ENCODE measurements at places on chromosomes 16 and 17. TPM values are rescaled to one million over a fixed set of nuclear protein-coding genes. Genes with fewer than 3 reads are reported as not detected.

- no peak for DNase-seq
Measured at GRCh38 chr16:76976101-76976500, 214.9 kb upstream of the MON1B start.

- DNase-seq, result no peak
Measured at GRCh38 chr17:74041869-74042640, 161.4 kb upstream of the RPL38 start.

GRCh38 chr17:65984299-65984698 is 207.6 kb downstream of the CEP112 start:
- no peak for DNase-seq

DNA sequence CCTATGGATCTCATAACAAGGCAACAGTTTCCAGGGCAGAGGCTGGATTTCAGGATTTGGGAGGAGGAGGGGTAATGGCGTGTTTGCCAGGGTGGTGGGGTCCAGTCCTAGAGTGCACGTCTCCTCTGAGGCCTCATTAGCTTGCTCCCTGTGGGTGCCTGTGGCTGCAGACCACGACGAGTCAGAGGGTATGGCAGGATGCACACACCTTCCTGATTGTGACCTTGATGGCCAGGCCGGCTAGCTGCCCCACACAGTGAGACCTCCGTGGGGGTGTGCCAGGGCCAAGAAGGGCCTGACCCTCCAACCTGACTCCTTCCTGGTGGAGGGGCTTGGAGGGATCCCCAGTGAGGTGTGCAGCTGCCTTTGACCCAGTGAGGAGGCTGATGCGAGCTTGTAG is 4.0 kb upstream of the SMTNL2 start:
- DNase-seq, result no peak

DNA sequence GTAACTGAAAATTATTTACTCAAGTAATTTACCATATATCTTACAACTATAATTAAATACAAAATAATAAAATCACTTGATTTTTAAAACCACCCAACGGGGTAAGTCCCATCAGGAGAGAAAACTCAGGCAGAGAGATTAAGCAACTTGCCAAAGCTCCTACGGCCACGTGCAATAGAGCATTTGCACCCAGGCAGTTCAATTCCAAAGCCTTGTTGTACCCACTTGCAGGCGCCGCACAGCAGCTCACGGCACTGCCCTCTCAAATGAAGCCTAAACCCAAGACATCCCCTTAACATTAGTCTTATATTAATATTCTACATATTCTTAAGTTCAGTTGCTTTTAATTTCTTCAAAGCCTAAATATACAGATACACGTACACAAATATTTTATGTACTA is 75.7 kb downstream of the SPAG9 start:
- no peak for DNase-seq

GRCh38 chr17:18025945-18026776 is 12.8 kb downstream of the ATPAF2 start:
- no peak for DNase-seq

DNA sequence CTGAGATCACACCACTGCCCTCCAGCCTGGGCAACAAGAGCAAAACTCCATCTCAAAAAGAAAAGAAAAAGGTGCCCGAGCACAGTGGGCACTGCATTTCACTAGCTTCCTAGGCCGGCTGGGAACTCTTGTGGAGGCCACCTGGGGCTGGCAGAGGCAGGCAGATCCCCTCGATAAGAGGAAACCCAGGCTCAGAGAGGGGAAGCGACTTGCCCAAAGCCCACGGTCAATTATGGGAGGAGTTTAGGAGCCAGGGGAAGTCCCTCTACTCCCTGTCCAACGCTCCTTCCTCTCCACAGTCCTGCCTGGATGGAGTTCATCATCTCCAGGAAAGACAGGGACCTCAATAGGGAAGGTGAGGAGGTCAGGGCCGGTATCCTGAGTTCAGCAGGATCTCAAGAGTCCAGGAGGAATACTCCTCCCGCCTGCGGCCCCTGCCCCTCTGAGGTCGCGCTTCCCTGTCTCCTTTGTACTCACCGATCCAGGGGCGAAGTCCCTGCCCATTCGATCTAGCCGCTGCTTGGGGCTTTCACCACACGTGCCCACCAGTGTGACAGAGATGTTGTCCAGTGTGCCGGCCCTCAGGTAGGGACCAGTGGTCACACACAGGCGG is 841 bp downstream of the ALOXE3 start:
- DNase-seq, result no peak

- DNase-seq, result no peak
Measured at GRCh38 chr16:59880611-59881010, 1146.5 kb upstream of the GOT2 start.

DNA sequence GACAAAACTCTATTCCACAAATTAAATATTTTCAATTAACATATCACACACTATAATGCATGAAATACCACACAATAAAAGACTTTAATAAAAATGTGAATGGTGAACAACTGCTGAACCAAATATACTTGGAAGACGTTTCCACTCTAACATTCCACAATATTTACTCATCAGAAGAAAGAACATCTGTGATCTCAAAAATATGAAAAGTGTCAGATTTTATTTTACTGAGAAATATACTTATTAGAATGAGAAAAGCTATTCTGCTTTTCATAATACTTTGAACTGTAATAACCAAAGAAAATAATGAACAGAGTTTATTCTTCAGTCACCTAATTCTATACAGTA is 181.8 kb upstream of the AXIN2 start:
- no peak for DNase-seq

DNA sequence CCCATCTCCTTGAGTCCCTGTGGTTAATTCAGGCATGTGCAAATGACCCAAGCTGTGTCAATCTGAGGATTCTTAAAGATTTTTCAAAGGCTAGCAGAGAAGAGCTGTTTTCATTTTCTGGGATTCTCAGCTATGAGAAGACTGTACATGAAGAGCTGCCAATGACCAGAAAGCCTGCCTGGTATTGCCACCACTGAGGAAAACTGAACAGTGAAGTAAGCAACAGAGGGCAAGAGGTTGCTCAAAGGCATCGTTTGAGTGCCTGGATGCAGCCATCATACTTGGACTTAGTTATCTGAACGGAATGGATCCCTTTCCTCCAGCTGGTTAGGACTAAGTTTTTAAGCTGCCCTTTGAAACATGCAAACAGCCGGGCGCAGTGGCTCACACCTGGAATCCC is 38.4 kb downstream of the FAM20A start:
- DNase-seq, result no peak

DNA sequence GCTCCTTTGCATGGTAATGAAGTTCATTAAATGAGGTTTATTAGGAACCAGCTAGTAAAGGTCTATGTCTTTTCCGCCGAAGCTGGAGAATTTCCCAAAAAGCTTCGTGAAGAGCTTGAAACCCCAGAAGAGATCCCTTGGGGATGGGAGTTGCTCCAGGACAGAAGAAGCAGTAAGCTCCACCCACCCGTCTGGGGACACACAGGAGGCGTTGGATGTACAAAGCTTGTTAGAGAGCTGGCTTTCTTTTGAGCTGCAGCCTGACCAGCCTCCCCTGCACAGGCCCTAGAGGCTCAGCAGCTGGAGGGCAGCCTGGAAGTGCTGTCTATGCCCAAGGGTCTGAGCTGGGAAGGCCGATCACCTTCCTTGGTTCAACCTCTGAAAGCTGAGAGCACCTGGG is 147.4 kb upstream of the SDK2 start:
- DNase-seq, result no peak

Gene KRT40
- not detected for total RNA-seq

Gene CCL2
- 0.77 TPM for total RNA-seq

Gene FZD2
- total RNA-seq, result 22.8 TPM

Gene MMP28
- 58.4 TPM for total RNA-seq

Gene RTN4RL1
- total RNA-seq, result 1.4 TPM

Gene PPP1R1B
- 0.59 TPM for total RNA-seq

Gene GPR139
- total RNA-seq, result not detected

Gene KRTAP16-1
- total RNA-seq, result not detected

Measured in uterus (tissue), 4 donors.